ENCODE measurements at places on chromosomes 3 and 15.

- DNase-seq = peak; percentile 87
Measured at GRCh38 chr3:122890077-122890719, 95.3 kb downstream of the SLC49A4 start.

DNA sequence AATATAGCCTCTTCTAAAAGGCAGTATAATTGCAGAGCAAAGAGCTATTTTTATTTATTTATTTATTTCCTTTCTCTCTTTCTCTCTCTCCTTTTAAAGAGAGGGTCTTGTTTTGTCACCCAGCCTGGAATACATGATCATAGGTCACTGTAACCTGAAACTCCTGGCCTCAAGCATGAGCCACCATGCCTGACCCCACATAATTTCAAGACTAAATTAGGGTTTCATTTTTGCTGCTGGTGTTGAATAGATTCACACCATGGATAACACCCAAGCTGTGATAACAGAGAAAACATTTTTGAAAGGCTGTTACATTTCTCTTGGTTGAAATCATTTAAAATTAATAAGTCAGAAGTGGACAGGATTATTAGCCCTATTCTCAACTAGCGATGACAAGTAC lies 131.6 kb downstream of the LEKR1 start:
- DNase-seq = no peak

- peak; percentile 78 for DNase-seq
Measured at GRCh38 chr15:90868261-90868689, at the start of gene FURIN. Gene FURIN, plus strand, starts transcription at chr15:90868588. Its CDS starts 7,153 bp downstream, at chr15:90875741.

GRCh38 chr15:101277038-101277822 lies at the start of gene SELENOS:
Gene SELENOS, minus strand, starts transcription at chr15:101277485. Its CDS starts 68 bp downstream, at chr15:101277417.
- DNase-seq = peak; percentile 99

DNA sequence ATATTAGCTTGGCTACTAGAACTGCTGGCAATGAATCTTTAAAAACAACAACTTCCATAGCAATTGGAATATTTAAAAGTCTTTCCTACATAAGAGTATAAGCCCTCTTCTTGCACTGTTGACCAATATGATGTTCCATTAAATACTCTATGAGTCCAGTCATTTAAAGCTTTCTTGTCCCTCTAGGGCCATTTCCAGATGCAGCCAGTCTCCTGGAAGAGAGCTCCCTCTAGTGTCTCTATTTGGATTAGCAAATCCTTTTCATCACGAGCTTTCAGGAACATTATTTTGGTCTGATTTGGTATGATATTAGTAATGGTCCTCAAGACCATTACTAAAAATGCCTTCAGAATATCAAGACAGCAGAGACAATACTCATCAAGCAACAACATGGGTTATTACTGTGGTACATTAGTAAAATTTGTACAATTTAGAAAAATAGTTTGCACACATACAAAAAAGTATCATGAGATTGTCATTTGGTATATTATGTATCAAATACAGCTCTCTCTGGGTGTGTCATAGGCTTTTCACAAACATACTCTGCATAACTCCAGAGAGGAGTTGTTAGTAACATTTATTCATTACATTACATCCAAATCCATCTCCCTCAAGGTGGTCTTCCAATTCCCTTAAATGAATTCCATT lies 101.3 kb downstream of the DPH6 start:
- peak; percentile 68 for DNase-seq

- DNase-seq = peak; percentile 29
Measured at GRCh38 chr15:80730926-80731325, 35.8 kb downstream of the ABHD17C start.

DNA sequence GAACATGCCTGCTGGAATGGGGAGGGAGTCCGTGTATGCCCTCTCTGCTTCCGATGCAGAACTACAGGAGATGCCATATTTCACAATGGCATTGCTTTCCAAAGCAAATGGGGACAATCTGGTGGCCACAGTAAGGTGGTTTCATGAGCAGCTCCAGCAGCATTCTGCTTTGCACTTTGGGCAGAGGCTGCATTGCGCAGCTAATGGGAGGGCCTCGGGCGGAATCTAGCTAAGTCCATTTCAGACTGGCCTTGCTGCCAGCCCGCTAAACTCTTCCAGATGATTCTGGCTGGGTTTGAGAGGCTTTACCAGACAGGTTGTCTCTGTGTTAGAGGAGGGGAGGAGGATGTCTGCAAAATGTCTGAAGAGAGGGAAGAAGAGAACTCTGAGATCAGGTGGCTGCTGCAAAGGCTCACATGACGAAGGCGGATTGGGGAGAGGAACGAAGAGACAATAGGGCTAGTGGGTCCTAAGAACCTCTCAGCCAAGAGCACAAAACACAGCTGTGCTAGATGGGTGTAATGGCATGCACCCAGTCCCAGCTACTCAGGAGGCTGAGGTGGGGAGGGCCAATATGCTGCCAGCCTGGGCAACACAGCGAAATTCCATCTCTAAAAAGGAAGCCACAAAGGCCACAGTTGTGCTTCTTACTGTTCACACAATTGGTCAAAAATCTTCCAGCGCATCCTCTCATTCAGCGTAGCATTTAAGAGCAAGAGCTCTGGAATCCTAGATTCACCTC lies 63.7 kb downstream of the BDH1 start:
- DNase-seq = no peak

DNA sequence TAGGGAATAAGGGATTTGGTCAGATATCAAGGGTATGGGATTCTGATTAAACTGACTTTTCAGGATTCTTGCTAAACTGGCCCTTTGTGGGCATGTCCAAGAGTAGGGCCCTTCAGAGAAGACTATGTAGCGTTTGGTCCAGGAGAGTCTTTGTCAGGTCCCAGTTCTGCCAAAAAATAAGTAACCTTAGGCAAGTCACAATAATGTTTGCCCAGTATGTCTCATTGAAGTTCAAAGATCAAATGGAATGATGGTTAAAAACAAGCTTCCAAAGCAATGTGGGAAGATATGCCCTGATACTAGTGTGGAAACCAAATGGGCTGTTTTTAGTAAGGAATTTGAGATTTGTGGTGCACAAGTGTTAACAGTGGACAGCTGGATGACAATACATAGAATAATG lies 454.4 kb downstream of the WDR72 start:
- no peak for DNase-seq

DNA sequence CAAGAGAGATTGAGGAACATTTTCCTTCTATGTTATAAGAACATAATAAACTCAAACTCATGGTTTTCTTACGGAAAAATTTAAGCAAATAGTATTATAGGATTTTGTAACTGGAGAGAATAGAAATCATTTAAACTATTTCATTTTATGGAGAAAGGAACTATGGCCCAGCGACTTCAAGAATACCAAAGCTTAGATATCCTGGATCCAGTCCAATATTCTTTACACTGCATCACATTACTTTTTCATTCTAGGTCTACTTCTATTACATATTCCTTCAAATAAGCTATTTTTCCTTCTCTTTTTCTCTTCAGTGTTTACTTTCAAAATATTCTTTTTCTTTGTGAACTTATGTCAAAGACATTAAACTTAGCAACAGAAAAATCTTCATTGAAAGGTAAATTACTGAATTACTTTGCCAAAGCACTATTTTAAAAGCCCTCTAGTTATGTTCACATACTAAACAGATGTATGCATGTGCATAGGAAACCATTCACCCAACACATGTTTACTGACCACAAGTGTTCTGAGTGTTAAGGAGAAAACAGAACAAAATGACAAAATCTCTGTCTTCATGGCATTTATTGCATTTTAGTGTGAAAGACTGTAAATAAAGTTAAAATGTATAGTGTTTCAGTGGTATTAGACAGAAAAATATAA lies 20.4 kb downstream of the KPNA4 start:
- no peak for DNase-seq

DNA sequence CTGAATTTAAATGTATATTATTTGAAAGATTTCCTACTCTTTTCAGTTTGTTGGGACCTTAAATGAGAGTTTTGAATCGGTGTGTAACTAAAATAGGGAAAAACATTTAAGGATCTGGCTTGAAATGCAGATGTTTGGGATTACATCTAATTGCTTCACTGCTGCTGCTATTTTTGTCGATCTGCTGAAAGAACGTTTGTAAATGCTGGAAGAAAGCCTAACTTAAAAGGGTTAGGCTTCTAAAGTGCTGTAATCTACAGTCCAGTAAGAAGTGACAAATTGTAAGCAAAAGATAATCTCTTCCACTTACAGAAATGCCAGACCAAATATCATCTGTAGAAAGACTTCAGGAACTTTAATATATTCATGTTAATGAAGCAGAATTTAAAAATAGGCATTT lies 691.6 kb downstream of the ZNF385D start:
- DNase-seq = no peak

DNA sequence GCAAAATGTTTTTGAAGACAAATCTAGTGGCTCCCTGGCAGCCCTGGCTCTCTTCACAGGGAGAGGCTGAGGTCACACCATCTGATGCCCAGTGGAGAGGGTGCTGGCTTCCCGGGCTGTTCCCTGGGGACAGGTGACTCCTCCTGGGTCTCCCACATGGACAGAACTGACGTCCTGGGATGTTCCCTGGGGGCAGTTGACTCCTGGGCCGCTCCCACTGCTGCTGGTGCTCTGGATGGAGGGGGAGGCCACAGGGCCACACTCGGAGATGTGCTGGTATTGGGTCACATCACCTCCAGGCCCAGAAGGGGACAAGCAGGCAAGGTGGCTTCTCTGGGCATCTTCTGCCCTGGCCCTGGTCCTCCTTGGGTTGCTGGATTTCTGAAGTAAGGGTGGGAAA lies 27.8 kb upstream of the ACAD9 start:
- no peak for DNase-seq

DNA sequence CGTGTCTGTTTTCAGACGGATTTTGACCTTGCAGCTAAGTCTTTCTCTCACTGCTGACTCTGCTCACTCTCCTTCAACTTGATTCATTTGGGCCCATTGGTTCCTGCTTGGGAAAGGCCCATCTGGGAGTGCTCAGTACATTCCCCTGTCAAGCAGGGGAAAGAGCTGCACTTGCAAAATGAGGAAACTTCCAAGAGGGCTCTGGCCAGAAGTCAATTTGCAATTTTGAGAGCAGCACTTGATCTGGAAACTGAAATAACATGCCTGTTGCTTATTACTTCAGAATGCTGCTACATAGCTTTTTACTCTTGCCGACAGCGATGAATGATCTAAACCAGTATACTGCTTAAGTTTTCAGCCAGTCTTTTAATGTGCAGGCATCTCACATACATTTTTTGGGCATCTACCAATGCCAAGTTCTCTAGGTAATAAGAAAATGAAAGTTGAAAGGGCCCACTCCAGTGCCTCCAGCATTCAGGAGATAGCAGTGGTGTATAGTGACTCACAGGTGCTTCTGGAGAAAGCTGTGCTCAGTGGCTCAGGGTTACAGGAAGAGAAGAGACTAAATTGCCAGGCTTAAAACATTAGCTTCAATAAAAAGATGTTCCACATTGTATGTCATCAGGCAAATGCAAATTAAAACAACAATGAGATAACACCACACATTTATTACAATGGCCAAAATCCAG lies 70.1 kb upstream of the RORA start:
- DNase-seq = no peak

DNA sequence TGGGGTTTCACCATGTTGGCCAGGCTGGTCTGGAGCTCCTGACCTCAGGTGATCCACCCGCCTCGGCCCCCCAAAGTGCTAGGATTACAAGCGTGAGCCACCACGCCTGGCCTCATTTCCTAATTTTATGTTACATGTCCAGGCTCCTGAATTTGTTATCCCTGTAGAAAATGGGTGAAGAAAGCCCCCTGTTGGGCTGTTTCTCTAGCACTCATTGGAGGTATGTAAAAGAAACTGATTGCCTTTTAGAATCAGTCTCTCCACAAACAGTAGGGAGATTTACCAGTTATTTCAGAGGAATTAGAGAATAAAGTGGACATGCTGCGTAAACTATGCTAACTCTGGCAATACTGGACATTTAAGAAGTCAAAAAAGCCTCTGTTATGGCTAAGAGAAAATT lies 364.1 kb upstream of the TBL1XR1 start:
- DNase-seq = no peak

GRCh38 chr3:105527949-105528348 lies 161.2 kb downstream of the ALCAM start:
- no peak for DNase-seq

GRCh38 chr3:167808910-167809309 lies 73.4 kb downstream of the SERPINI1 start:
- no peak for DNase-seq

- DNase-seq = no peak
Measured at GRCh38 chr15:42921342-42921731, 759 bp upstream of the TTBK2 start.

- no peak for DNase-seq
Measured at GRCh38 chr3:149479621-149480325, 5.3 kb downstream of the TM4SF4 start.

GRCh38 chr3:139394116-139394515 lies 4.7 kb upstream of the COPB2 start:
- no peak for DNase-seq

- no peak for DNase-seq
Measured at GRCh38 chr15:48782911-48783310, 28.0 kb downstream of the CEP152 start.

- DNase-seq = peak; percentile 78
Measured at GRCh38 chr3:15636028-15636709, 34.6 kb downstream of the BTD start.

GRCh38 chr3:12893852-12894251 lies 52.5 kb upstream of the RPL32 start:
- no peak for DNase-seq

DNA sequence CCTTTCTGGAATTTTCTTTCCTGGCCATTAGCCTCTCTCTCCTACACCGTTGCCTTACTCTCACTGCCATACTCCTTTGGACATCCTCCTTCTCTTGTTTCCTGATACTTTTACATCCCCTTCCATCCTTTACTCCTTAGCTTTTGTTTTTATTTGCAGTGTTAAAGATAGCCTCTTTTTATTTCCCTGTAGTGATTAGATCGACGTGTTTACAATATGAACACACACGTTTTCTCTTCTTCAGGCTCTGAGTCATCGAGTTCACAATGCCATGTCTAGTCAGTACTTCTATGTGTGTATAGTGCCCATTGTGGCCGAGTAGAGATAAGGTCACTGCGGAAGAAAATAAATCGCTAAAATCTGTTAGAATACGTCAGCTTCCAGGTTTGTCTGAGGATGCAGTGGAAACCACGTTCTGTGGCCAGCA lies 208.5 kb downstream of the LPP start:
- no peak for DNase-seq

- no peak for DNase-seq
Measured at GRCh38 chr3:3097958-3098357, 12.2 kb downstream of the IL5RA start.

DNA sequence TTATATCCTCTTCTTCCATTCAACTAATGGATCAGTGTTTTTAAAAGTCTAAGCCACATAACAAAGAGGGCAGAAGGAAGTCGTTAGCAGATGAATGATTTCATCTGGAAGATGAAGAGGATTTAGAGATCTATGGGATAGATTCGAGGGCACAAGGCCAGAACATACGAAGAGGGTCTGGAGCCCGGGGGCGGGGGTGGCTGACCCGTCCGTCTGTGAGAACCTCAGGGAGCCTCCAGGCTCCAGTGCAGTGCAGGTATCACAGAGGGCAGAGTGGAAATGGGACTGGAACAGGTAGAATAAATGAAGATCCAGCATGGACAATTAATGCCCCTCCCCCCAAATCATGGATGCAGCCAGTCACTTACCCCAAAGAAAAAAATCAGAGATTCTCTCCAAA lies 1.5 kb upstream of the GOLGA8B start:
- no peak for DNase-seq

GRCh38 chr3:152289708-152290107 lies 21.0 kb downstream of the MBNL1 start:
- no peak for DNase-seq
